ENCODE measurements at places on chromosomes 5 and 9.

DNA sequence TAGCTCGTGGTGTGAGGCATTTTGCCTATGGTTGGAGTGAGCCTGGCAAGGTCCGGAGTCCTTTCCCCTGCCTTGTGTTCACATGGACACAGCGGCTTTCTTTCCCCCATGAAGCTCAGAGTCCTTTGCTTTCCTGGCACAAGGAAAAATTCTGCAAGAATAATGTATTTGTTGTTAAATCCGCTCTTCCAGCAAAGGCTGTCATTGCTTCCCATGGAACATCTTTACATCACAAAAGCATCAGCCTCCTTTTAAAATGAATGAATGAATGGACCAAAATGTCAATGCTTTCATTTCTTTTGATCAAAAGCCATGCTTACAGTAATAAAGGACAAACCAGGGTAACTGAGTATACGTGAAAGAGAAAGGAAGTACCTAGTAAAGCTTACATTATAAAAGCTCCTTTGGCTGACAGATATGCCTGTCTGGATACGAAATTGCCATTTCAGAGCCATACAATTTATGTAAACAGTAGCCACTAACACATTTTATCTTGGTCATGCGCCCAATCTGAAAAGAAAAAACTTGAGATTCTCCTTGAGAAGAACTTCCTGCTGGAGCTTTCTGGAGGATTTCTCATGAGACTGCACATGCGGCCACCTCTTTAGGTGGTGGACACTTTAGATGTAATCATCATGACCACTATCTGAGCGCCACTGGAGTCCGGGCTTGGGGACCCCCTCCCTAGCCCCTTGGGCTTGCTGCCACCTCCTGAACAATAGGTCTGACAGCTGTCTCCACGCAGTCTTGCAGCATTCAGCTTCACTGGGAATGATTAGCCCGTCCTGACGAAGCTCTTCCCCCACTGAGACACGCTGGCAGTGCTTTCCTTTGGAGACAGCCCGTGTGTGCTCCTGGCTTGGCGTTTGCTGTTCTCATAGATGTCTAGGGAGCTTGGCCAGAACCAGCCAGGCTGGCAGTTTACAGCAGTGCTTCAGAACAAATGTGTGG lies 355.9 kb downstream of the ADAMTS6 start:
- no peak for DNase-seq

DNA sequence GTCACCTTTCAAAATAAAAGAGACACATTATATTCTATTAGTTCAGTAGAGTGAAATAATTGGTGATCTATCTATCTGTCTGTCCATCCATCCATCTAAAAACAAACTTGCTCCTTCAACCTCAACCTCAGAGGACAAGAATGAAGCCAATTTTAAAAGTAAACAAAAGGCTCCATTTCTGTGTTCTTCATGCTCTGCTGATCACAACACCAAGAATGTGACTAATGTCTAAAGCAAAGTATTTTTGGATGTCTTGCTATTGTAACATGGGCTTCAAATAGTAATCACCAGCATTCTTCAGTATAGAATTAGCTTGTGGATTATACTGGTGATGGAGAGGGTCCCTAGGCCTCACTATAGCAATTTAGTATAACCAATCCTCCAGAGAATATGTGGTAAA lies 1304.4 kb downstream of the MAT2B start:
- DNase-seq = no peak

GRCh38 chr5:20528471-20528870 lies 540.5 kb upstream of the CDH18 start:
- no peak for DNase-seq

DNA sequence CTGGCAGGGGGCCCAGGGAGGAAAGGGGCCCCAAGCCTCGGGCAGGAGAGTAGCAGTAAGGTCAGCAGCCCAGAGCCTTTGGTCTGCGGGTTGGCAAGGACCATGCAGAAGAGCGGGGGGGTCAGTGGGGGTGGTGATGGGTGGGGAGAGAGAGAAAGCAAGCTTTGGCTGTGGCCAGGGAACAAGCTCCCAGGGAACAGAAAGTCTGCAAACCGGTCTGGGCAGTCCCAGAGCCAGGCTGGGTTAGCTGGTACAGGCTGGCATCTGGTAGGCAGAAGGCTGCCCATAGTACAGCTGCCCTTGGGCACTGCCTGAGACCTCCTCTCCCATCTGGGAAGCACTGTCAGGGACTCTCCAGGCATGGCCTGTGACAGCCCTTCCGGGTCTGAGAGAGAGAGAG lies 10.5 kb upstream of the EPB41L4B start:
- DNase-seq = peak; percentile 62

- no peak for DNase-seq
Observed at GRCh38 chr5:138824516-138824915, 50.6 kb downstream of the LRRTM2 start.

DNA sequence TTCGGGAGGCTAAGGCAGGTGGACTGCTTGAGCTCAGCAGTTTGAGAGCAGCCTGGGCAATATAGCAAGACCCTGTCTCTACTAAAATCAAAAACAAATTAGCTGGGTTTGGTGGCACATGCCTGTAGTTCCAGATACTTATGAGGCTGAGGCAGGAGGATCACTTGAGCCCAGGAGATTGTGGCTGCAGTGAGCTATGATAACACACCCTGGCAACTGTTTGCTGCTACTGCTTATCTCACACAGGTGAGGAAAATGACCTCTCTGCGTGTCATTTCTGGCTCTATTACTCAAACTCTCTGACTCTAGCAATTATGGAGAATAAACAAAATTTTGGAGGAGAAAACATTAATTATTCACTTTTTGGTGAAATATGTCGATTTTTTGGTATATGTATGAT lies 45.3 kb upstream of the TMC1 start:
- no peak for DNase-seq

DNA sequence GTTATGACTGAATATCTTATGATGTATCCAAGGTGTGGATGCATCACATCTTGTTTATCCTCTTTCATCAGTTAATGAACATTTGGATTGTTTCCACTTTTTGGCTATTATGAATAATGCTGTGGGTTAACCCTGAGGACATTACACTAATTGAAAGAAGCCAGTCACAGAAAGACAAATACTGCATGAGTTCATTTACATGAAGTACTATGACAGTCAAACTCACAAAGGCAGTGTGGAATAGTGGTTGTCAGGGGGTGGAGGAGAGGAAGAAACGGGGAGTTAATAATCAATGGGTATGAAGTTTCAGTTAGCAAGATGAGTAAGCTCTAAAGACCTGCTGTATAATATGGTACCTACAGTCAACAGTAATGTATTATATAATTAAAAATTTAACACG lies 409.4 kb upstream of the CTNND2 start:
- no peak for DNase-seq

GRCh38 chr9:121946465-121946864 lies 146.6 kb downstream of the TTLL11 start:
- no peak for DNase-seq

DNA sequence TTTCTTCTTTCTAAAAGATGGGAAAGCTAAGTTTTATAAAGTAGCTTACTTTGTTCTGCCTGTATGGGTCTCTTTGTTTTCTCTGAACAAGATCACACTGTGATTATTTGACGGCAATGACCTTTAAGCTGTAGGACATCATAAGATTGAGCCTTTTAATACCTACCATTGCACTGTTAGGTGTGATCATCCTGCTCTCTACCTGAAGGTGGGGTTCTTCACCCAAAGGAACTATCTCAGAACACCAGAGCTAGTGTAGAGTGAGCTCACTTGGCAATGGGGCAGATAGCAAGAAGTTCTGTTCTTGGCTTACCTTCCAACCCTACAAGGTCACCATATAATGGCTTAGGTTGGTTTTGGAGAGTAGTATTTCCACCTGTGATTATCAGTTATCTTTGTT lies 200.2 kb downstream of the SPATA31D1 start:
- DNase-seq = no peak

GRCh38 chr5:176781638-176782570 lies 28.5 kb upstream of the UNC5A start:
- peak; percentile 32 for DNase-seq

DNA sequence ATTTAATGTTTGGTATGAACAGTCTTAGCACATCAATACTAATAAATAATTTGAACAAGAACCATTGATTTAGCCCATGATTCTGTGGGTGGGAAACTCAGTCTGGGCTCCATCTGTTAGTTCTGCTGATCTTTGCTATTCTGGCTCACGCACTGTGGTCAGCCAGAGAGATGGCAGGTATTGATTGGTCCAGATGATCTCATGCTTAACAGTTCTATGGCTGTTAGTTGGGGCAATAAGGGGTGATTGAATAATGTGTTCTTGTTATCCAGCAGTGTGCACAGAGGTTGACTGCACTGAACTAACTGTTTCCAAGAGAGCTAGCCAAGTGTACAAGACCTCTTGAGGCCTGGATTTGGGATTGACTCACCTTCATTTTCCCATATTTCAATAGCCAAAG lies 824.3 kb downstream of the SEMA5A start:
- no peak for DNase-seq

GRCh38 chr9:88753691-88754367 lies 218.9 kb downstream of the NXNL2 start:
- DNase-seq = no peak

DNA sequence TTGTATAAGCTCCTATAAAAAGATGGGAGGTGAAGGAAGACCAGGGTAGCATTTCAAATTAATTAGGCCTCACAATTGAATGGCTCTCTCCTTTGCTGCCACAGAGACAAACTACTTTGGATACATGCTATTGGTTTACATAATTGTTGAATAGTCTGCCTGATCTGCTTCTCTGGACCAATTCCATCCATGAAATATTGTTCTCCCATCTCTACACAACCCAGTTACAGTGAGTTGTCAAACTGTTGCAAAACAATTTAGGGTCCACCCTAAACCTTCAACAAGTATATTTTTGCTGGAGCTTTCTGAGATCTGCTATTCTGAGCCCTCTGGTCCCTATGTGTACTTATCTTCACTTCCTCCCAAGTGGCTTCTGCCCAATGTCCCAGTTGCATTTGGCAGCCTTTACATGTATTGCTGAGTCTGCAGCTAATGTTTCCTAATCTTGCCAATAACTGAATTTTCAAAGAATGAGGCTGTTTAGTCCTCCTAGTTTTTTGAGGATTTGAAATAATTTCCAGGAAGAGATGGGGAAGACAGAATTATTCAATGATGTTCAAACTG lies 38.9 kb downstream of the AGTPBP1 start:
- DNase-seq = no peak

DNA sequence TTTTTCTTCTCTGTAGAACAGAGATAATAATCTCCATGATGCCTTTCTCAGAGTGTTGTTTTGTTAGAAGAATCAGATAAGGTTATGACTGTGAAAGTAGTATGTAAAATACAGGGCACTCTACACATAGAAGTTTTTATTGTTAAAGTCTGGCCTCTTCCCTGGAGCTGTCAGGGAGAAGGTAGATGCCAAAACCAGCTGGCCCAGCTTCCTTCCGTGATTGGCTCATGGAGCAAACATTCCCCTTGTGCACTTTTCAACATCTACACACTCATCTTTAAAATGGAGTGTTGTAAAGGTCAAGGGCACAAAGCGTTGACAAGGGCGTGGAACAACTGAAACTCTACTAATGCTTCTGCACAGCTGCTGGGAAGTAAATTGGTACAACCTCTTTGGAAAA lies 7.4 kb upstream of the RNF183 start:
- no peak for DNase-seq

GRCh38 chr5:13998254-13998653 lies 53.8 kb upstream of the DNAH5 start:
- DNase-seq = no peak

Data from NCI-H2029 (cell line).